ENCODE measurements at places on chromosomes 2 and 18.

GRCh38 chr2:156657809-156658208 is 221.6 kb downstream of the GPD2 start:
- DNase-seq, result peak; percentile 13

DNA sequence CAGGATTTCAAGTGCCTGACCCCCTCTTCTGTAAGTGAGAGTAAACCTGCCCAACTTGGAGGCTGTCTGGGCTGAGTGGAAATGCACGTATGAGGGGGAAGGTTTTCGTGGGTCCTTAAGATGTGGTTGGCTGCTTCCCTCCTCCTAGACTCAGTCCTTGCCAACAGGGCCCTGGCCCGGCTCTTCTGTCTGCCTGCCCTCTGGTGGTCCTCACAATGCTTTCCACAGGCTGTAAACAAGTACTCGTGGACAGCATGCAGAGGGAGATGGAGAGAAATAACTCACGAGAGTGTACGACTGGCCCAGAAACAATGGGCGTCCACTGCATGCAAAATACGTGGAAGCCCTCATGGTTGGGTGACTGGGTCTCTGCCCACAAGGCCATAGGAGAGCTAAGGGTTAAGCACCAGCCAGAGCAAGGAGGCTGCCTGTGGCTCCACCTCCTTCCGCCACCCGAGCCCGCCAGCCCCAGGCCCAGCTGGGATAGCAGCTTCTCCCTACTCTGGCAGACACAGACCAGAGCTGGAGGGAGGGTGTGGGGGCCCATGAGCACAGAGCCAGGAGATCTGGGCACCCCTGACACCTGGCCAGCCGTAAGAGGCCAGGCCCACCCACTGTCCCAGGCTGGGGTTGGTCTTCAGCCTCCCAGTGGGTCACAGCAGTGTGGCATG is 17.0 kb upstream of the ARHGEF4 start:
- DNase-seq, result no peak

GRCh38 chr2:68223419-68223818 is 28.9 kb downstream of the PPP3R1 start:
- DNase-seq, result peak; percentile 8

DNA sequence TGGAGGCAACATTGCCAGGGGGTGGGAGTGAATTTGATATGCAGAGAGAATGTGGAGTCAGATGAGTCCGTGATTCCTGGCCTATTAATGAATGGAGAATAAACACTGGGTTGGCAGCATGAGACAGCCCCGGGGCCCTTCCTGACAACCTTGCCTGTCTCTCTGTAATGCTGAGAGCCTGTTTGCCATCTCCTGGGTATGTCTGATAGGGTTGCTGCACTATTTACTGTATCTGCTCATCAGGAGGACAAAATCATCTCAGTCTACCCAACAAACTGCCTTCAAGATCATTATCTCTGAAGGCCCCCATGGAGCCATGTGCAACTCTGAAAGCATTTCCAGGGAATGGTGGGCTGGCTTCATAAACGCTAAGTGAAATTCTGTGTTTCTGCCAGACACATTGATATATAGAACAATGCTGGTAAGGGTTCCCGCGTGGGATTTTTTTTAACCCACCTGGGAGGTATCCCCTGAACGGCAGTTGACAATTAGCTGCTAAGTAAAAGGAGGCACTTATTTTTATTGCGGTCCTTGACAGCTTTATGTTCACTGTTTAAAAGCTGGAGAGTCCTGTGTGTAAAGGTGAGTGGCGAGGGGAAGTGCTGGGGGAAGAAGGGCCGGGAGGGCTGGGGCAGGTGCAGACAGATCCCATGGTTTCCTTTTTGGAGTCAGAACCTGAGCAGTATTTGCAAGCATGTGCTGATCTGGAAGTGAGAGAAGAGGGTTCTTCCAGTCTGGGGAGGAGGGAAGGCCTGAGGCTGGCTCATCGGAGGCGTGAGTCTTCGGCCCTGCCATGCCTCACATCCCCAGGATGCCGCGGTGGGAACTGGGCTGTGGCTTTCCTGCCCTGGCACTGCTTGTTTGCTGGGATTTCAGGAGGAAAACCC is 64.8 kb downstream of the ARHGAP25 start:
- peak; percentile 13 for DNase-seq

GRCh38 chr2:85180322-85181133 is 47.3 kb downstream of the TCF7L1 start:
- no peak for DNase-seq

GRCh38 chr2:216657980-216658379 is 24.8 kb downstream of the IGFBP2 start:
- peak; percentile 86 for DNase-seq

- DNase-seq, result no peak
Measured at GRCh38 chr18:62288665-62289008, 36.5 kb upstream of the TNFRSF11A start.

DNA sequence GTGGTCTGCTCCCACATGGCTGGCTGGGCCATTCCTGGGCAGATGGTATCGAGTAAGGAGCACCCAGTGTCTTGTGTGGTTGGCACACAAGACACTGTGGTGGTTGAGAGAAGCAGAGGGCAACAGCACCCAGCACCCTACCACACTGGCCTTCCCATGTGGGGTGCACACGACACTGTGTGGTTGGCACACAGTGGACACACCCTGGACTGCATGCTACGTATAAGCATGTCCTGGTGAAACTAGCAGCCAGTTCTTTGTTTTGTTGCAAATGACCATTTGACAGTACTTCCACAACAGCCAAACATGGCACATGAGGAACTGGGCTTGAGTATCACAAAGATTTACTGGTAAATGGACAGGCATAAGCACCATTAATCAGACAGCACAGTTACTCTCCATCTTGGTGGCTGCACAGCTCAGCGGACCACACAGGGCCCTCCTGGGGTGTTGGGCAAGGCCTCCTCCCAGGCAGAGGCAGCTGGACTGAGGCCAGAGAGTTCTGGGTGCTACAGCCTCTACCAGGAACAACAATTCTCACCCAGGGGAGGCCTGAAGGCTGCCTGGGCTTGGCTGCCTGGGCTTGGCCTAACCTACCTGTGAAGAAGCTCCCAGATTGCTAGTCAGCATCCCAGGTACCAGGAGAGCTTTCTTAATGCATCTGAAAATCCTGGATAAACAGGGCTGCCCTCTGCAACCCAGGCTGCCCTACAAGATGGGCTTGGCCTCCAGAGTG is 59.3 kb upstream of the ALPP start:
- no peak for DNase-seq

DNA sequence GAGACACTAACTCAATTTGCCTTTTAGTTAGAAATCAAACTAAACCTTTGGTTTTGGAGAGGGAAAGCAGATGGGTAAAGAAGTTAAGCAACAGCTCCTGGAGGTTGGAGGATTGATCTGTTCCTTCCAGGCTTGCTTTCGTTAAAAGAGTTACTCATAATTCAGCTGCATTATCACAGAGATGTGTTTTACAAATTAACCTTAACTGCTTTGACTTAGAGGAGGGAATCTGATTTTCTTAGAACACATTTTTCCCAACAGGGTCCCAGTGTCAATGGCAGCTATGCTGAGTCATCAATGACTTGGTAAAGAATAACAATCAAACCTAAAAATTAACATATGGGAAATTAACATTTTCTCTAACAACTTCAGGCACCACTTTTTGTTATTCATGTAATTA is 113.4 kb downstream of the COPS8 start:
- peak; percentile 45 for DNase-seq

DNA sequence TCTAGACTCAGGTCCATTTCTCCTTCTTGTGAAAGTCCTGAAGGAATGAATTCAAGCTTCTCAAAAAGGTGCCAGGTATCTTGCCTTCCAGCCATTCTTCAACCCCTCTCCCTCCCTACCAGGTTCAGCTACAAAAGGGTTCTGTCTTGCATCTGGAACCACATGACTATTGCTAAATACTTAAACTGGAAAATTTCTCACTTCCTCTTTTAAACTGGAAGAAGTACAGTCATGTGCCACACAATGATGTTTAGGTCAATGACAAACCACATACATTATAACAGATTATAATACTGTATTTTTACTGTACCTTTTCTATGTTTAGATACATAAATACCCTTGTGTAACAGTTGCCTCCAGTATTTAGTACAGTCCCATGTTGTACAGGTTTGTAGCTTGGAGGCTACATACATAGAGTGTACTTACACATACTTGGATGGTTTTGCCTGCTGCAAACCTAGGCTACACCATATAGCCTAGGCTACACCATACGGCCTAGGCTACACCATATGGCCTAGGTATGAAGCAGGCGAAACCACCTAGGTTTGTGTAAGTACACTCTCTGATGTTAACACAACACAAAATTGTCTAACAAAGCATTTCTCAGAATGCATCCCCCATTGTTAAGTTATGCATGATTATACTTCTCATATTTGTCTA is 142.0 kb upstream of the DNMT3A start:
- no peak for DNase-seq

DNA sequence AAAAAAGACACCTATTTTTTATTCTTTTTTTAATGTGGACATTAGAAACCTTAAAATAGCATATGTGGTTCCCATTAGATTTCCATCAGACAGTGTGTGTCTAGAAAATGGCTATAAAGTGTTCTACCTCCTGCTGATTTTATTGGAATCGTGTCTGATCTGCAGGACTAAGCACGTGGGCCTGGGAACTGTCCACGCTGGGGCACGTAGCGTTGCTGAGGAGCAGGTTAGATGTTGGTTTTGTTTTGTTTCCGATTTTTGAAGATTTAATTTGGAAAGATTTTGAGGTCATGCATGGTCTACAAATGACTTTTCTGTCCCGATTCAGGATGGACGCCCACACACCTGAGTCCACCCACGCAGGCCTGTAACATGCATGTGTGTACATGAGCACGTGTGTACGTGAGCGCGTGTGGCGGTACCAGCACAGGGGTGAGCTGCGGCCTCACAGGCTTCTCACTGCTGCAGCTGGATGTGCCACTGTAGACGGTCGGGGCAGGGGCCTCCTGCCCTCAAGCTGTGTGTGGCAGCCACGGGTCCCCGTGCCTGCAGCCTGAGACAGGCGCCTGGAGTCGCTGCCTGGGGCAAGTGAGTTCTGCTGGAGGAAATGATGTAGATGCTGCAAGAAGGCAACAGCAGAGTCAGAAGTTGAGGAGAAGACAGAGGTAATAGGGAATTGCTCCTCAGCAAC is 99.7 kb upstream of the CTDP1 start:
- DNase-seq, result no peak

GRCh38 chr2:152594022-152594766 is 123.1 kb downstream of the PRPF40A start:
- DNase-seq, result peak; percentile 36

DNA sequence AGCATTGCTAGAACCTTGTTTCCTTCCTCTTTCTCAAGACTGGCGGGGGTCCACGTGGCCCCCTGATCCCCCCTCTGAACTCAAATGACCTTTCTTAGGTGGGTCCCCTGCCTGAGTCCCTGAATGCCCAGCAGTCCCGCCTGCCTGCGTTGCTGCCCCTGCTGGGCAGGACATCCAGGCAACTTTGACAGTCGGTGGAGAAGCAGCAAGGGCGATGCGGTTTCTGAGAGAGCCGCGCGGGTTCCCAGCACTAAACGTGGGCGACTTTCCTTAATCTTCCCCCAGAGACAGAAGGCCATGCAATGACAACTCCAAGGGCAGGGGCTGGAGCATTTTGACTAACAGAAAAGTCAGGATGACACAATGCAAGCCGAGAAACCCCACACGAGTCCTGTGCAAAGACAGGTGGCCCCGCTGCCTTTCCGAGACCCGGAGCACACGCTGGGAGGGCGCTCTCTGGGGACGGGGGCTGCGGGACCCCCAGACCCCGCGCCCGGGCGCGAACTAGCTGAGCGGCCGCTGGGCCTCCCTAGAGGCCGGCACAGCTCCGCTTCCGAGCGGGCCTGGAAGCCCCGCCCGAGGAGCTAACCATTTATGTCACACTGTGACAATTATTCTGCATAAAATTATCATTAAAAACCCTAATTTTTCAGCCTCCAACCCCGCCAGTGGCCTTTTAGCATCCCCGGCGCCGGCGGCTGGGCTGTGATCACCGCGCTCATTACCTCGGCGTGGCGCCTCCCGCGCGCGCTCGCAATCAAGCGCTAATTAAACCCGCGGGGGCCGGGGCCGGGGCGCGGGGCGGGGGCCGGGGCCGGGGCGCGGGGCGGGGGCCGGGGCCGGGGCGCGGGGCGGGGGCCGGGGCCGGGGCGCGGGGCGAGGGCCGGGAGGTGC is 27.4 kb downstream of the ASB18 start:
- DNase-seq, result no peak

DNA sequence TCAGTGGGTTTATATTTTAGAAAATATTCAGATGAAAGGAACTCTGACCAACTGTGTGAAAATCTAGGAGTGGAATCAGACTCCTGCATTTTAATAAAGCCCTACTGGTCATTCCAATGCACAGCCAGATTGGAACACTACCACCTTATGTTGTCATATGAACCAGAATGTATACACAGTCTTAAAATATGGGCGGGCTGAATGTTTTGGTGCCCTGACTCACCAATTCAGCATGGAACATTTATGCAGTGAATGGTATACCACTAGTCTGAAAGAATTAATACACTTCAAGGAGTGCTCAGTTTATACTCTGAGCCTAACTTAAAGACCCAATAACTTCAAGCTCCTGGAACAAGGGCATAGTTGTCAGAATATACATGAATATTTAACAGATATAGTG is 280.9 kb upstream of the TCF4 start:
- DNase-seq, result no peak

- DNase-seq, result peak; percentile 58
Measured at GRCh38 chr2:201254081-201254730, 6.1 kb upstream of the CASP8 start.

DNA sequence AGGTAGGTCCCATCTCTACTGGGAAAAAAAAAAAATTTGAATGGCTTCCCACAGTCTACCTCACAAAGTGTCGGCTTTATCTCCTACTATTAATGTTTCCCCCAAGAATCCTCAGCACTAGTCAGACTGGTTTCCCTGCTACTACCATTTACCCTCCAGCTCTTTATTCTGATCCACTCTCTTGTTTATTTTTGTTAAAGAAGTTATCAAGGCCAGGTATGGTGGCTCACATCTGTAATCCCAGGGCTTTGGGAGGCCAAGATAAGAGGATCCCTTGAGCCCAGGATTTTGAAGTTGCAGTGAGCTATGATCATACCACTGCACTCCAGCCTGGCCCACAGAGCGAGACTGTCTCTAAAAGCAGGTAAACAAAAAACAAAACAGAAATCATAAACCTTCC is 1275.3 kb downstream of the LRP1B start:
- DNase-seq, result no peak

GRCh38 chr18:36284671-36285295 is 12.7 kb upstream of the FHOD3 start:
- DNase-seq, result peak; percentile 60

- DNase-seq, result no peak
Measured at GRCh38 chr2:121456325-121456724, 74.4 kb upstream of the RNU4ATAC start.

GRCh38 chr2:206955253-206955652 is 15.9 kb downstream of the CPO start:
- DNase-seq, result no peak

DNA sequence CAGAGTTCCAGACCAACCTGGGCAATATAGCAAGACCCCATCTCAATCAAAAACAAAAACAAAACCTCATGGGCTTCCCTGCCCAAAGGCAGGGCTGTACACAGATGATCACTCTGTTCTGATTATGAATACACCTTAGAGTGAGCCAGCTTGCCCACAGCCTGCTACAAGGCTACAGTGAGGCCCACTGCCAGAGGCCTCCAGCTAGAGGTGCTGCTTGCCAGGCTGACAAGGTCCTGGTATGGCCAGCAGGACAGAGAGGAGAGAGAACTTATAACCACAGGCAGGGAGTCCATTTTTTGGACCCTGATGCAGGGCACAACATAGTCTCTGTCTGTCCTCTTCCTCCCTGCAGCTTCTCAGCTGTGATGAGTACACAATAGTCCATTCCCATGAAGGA is 41.5 kb downstream of the KANSL3 start:
- no peak for DNase-seq

GRCh38 chr2:161913865-161914264 is 160.2 kb downstream of the DPP4 start:
- DNase-seq, result peak; percentile 5

- DNase-seq, result peak; percentile 10
Measured at GRCh38 chr18:60413944-60414547, 41.5 kb upstream of the MC4R start.

All from fibroblast of gingiva (primary cell).